ENCODE measurements at places on chromosomes 12 and 14.

GRCh38 chr12:9662488-9662887 lies 7.0 kb upstream of the CLEC2D start:
- no peak for DNase-seq

GRCh38 chr14:26525085-26525484 lies 72.7 kb downstream of the NOVA1 start:
- DNase-seq: no peak

DNA sequence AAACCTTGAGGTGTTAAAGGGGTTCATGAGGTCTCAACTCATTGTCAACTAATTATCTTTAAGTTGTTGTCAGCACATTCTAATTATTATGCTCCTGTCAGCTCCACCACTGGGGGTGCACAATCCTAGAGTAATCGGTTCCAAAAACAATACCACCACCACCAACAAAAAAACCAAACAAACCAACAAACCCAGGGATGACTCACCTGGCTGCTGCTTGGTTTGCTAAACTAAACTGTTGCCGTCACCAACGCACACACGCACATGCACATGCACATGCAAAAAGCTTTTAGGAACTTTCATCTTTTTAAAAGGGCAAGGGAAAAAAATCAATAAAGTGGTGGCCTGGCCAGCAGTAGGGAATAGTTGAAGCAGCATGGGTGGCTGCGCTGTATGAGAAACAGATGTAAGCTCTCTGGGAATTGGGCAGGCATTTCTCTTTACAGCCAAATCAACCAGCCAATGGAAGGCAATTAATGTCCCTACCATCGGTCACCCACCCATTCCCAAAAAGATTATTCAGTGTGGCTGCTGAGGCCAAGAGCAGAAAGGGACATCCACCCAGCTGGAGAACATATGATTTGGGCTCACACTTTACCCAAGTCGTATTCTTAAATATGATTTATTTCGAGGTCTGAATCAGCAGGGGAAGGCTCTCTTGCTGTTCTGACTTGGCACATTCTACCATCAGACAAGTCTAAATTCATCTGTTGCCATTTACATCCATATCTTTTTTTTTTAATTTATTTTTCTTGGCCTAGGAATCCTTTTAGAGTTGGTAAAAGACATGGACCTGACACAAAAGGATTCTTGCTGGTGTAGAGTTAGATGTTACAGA lies 20.0 kb downstream of the TMEM30B start:
- no peak for DNase-seq

DNA sequence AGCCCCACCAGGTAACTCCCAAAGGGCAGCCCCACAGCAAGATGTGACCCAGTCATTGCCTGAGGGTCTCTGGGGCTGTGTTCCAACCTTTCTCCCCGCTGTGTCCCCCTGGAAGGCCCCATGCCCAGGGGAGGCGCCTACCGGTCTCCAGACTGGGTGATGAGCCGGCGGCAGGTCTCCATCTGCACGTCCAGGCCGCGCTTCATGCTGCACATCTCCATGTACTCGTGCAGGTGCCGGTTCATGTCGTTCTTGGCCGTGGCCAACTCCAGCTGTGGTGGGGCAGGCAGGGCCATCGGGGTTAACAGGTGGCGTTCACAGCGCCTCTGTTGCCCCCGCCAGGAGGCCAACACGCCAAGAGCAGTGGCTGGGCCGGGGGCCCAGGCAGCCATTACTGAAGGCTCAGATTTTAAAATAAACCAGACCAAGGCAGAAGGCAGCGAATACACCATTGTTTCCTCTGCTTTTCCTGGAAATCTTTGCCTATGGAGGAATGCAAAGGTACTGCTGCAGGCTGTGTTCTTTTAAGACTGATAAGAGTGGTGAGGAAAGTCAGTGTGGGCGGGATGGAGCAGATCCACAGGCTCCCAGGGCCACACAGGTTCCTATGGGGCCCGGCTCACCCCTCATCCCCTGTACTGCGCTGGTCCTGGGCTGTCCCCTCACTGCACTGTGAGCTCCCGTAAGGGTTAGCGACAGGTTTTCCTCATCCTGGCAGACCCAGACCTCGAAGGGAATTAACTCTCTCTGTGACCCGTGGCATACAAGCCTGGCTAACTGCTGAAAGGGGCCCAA lies 7.3 kb downstream of the GAPDH start:
- no peak for DNase-seq

DNA sequence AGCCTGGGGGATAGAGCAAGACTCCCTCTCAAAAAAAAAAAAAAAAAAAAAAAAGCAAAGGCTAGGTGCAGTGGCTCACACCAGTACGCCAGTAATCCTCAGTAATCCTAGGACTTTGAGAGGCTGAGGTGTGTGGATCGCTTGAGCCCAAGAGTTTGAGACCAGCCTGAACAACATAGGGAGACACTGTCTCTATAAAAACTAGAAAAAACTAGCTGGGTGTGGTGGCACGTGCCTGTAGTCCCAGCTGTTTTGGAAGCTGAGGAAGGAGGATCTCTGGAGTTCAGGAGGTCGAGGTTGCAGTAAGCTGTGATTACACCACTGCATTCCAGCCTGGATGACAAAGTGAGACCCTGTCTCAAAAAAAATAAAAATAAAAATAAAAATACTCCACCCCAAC lies 8.9 kb upstream of the RBM25 start:
- DNase-seq: no peak

GRCh38 chr12:28750946-28751685 lies 398.0 kb upstream of the FAR2 start:
- no peak for DNase-seq

- DNase-seq: no peak
These were observed 1.0 kb upstream of the TESC start for GRCh38 chr12:117100251-117100650.

DNA sequence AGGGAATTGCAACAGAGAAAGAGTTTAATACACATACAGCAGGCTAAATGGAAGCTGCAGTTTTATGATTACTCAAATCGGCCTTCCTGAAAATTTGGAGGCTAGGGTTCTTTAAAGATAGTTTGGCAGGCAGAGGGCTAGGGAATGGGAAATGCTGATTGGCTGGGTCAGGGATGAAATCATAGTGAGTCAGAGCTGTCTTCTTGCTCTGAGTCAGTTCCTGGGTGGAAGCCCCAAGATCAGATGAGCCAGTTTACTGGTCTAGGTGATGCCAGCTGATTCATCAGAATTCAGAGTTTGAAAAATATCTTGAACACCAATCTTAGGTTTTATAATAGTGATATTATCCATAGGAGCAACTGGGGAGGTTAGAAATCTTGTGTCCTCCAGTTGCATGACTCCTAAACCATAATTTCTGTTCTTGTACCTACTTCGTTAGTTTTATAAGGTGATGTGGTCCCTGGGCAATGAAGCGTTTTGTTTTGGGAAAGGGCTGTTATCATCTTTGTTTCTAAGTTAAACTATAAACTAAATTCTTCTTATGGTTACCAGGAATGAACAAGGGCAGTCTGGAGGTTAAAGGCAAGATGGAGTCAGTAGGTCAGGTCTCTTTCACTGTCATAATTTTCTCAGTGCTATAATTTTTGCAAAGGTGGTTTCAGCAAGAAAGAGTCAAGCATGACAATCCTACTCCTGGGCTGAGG lies 257.8 kb upstream of the CCDC196 start:
- DNase-seq: no peak

- no peak for DNase-seq
These were observed 8.4 kb downstream of the DEGS2 start for GRCh38 chr14:100150932-100151587.

GRCh38 chr14:103065861-103066260 lies 8.5 kb upstream of the CDC42BPB start:
- DNase-seq: no peak

- no peak for DNase-seq
These were observed 62.4 kb upstream of the FOXG1 start for GRCh38 chr14:28704153-28704552.

- no peak for DNase-seq
These were observed 145.3 kb downstream of the SSPN start for GRCh38 chr12:26340649-26341048.

GRCh38 chr12:53097564-53098353 lies at the start of gene IGFBP6:
Gene IGFBP6, plus strand, starts transcription at chr12:53097667. Its CDS starts 51 bp downstream, at chr12:53097718.
- no peak for DNase-seq

All from NCI-H526 (cell line).